CD4-positive, alpha-beta T cell treated with Interleukin-12 subunit alpha and Interleukin-12 subunit beta, for 1 hour (primary cell): ENCODE measurements at places on chromosomes 2 and 18.

DNA sequence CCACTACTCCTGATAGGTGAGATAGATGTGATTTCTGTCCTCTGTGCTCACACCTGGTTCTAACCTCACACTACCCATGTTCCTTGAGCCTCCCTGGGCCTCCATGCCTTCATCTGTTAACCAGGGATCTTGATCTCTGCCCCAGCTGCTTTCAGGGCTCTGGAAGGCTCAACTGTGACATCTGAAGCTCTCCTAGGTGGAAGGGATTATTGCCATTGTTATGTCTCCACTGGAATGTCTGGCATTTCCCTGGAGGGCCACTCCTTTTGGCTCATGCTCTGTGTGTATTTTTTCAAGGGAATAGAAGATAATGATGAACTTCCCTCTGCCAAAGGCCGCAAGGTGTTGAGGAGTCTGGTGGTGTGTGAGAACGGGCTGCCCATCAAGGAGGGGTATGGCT lies 41.2 kb downstream of the PCARE start:
- DNase-seq: no peak

DNA sequence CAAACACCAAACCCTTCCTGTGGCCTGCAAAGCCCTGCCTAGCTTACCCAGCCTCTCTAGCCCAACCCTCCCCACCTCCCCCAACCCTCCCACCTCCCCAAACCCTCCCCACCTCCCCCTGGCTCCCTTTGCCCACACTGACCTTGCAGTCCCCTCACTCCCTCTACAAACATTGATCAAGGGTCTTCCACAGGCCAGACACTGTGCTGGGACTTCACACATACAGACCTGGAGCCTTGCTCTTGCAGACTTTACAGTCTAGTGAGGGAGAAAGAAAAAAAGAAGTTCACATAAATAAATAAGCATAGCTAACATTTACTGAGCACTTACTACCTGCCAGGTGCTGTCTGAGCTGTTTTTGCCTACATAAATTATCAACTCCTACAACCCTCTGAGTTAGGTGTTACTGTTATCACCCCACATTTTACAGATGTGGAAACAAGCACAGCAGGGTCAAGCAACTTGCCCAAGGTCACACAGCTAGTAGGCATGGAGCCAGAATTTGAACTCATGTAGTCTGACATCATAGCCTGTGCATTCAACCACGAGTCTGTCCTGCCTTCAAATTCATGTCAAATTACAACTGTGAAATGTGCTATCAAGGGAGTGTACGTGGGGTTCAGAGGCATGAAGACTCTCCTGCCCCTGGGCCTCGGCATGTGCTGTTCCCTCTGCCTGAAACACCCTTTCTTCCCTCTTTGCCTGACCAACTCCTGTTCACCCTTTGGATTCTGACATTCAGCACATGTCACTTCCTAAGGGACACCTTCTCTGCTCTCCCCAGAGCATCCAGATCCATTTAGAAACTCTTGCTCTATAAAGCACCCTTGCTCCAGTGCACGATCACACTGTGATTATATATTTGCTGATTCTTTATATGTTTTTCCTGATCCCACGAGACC lies 209.9 kb downstream of the TNS1 start:
- no peak for DNase-seq

- no peak for DNase-seq
Observed at GRCh38 chr2:36329746-36330472, 25.7 kb upstream of the CRIM1 start.

DNA sequence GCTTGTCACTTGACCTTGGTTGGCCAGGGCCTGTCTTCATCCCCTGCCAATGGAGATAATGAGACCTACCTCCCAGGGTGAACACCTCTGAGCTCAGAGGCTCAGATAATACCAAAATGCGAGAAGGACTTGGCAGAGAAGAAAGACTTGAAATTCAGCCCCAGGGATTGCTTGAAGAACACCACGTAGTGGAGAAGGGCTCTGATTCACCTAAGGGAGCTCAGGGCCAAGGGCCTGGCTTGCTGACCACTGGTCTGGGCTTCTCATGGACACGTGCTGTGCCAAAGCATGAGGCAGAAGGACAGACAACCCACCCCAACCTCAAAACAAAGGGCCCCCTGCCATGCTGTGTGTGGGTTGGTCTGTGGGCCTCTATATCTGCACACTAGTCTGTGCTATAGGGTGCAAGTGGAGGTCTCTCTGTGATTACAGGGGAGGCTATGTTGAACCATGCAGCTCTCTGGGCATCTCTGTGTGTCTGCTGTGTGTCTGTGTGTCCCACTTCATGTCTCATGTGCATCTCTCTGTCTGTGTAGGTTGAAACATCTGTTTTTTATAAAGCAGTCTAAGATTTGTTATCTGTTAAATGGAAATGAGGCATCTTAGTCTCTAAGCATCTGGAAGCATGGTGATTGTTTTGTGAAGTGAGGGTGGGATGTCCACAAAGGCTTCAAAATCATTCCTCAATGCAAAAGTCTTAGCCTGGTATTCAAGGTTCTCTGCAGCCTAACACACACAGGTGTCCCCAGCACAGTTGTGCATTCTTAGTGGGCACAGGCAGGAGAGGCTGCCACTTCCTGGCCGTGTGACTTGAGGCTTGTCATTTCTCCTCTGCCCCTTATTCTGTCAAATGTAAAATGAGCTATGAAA lies 61.0 kb upstream of the EPAS1 start:
- no peak for DNase-seq

- no peak for DNase-seq
Observed at GRCh38 chr2:217419055-217419671, 559.3 kb upstream of the TNP1 start.
